ENCODE measurements at places on chromosomes 12 and 14.

GRCh38 chr12:1619587-1619986 is 9.4 kb upstream of the WNT5B start:
- DNase-seq: no peak

GRCh38 chr14:91318911-91319310 is 74.4 kb upstream of the GPR68 start:
- no peak for DNase-seq

DNA sequence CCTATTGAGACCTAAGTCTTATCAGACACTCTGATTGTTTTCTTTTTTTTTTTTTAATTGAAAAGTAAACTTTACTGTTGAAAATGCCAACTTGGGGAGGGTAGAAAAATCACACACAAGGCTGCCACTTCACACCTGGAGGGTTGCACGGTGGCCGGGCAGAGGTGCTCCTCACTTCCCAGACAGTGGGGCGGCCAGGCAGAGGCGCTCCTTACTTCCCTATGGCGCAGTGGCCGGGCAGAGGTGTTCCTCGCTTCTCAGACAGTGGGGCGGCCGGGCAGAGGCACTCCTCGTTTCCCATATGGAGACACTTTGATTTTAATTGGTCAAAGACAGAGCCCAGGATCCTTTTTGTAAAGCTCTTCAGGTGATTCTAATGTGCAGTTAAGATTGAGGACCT is 399.3 kb downstream of the TMTC2 start:
- no peak for DNase-seq

GRCh38 chr12:96094201-96094600 is 58.8 kb upstream of the LTA4H start:
- DNase-seq: no peak

DNA sequence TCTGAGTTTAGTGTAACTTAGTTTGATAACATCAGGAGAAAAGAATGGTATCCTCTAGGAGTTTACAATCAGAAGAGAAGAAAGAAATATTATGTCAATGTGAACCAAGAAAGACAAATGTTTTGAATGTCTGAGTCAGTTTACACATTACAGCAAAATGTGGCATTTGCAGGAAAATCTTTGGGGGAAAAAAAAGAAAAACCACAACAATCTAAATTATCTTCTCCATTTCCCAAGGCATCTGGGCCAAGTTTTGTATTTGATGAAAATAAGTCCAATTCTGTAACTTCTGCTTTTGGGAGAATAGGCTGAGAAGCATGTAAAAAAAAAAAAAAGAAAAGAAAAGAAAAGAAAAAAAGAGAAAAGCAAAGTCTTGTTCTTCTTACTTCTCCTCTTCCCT is 58.8 kb upstream of the FLRT2 start:
- DNase-seq: no peak

DNA sequence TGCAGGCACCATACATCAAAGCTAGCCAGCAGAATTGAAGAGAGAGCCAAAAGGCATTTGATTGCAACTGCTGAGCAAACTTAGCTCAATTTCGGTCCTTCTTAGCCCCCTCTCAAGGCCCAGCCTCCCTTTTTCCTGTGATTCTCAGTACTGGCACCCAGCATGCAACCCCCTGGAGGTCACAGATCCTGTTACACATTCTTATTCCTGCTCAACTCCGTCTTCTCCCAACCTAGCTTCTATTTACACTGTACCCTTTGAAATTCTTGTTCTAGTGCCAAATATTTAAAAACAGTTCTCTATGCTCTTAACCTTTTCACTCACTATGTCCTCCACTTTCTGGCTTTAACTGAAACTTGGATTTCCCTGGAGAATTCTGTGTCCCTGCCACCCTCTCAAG is 131.3 kb upstream of the CPSF6 start:
- no peak for DNase-seq
